ENCODE measurements at places on chromosomes 1 and 21.

DNA sequence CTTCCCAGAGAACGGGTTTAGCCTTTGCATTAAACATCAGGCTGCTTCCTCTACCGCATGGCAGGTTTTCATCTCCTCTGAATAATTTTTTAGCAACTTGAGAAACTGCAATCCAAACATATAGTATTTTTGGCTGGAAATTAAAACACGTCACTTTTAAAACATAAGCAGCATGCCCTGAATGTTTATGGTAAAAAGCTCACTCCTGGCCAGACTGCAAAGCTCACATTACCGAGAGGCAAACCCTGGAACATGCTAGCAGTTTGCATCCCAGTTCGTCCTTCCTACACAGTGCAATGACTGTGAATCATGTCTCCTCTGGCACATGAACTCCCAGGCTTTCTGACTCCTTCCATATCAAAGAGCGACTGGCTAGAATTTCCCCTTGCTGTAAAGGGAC, 312.3 kb downstream of the RRAGC start:
- DNase-seq: no peak

- no peak for DNase-seq
Measured at GRCh38 chr1:78054559-78054958, 8.8 kb downstream of the GIPC2 start.

- DNase-seq: no peak
Measured at GRCh38 chr1:183732236-183732880, 72.6 kb upstream of the RGL1 start.

GRCh38 chr1:84698151-84699110, 8.2 kb upstream of the SSX2IP start:
- DNase-seq: no peak

DNA sequence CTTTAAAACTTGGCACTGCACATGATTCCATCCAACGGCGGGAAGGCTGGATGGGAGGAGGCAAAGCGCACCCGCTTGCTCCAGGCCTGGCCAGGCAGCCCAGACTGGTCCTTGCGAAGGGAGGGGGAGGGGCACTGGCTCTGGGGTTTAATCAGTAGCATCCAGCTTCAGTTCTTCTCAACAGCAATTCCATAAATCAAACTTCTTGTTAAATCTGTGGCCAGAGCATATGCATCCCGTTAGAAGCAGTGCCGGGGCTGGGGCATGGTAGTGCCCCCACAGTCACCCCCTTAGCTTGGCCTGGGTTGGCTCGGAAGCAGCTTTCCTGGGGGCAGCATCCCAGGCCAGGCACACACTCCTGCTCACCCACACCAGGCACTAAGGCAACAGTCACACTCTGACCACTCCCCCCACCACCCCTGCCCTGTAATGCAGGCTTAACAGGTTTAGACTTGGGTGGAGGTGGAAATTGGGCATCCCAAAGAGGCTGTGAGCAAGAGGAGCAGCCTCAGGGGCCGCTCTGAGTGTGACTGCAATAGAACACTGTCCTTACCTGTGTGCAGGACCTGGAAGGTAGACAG, 94.1 kb upstream of the CASZ1 start:
- no peak for DNase-seq

Measured in NCI-H2107 (cell line).